Aorta (tissue), 5 donors: ENCODE measurements at places on chromosomes 3 and 15. TPM values are rescaled to one million over a fixed set of nuclear protein-coding genes. Genes with fewer than 3 reads are reported as not detected.

GRCh38 chr15:25616471-25616870 is 177.6 kb upstream of the UBE3A start:
- H3K4me3 ChIP-seq = no peak overlapping the region
- H3K27me3 ChIP-seq = no peaks in the 10 kb centered on the region
- no peak overlapping the region for H3K27ac ChIP-seq
- no peaks in the 10 kb centered on the region for H3K36me3 ChIP-seq
- H3K4me1 ChIP-seq = no peaks in the 10 kb centered on the region
- DNase-seq = no peak

Gene CHRNA7
- total RNA-seq = 3.5 TPM

Gene GLDN
- 23.0 TPM for total RNA-seq

DNA sequence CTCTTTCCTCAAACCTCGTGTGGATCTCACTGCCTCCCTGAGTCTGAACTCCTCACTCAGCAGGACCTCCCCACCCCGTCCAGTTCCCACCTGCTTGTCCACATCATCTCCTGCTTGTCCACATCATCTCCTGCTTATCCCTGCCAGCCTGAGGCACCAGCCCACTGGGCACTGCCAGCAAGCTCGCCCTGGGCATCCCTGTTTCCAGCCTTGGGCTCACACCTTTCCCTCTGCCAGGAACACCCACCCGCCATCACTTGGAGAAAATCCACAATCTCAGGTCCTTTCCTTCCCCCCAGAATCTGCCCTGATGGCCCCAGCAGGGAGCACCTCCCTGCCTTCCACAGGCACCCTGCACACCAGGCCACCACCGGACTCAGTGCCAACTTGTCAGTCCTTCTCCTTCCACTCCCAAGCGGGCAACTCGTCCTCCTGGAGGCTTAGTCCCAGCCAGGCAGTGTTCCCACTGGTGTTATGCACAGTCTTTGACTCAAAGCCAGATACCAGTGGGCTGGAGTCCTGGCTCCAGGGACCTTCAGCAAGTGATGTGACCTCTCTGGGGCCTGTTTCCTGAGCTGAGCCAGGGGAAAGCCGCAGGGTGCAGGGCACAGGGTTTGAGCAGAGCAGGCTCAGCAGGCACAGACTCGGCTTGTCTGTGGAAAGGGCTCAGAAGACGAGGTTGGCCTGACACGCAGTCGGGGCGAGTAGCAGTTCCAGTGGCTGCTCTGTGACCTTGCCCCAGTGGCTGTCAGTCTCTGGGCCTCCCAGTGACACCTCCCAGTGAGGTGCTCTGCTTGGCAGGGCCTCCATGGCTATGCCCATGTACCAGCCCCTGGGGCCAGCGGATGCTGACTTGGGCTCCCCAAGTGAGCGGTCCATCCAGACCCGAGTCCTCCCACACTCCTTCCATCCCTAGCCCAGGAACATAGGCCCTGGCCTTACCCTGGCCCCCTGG is 9.5 kb upstream of the MESP2 start:
- H3K4me1 ChIP-seq = no peaks in the 10 kb centered on the region
- DNase-seq = no peak
- no peak overlapping the region for H3K4me3 ChIP-seq
- H3K27ac ChIP-seq = no peak overlapping the region

DNA sequence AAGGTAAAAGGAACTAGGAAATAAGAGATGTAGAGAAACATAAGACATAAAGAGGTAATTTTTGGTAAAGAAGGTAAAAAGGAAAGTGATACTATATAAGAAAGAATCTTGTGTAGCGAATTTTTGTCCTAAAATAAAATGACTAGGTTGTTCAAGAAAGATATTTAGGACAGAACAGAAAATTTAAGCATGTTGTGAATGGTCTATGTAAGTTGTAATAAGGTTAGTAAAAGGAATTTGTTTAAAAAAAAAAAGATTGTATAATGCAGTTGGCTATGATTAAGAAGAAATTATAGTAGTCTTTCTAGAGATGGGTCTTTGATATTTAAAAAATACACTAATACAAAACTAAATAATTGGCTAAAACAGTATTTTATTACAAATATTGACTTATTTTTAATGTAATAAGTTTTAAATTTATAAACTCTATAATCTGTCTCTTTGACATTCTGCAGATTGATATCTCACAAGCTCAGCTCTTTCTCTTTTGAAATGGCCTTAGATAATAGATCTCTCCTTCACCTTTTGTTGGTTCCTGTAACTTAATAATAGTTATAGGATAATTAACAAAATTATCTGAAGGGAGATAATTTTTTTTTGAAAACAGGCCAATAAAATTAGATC is 3.7 kb upstream of the SLC41A3 start:
- H3K4me1 ChIP-seq = no peaks in the 10 kb centered on the region
- no peaks in the 10 kb centered on the region for H3K27me3 ChIP-seq
- H3K27ac ChIP-seq = no peak overlapping the region
- DNase-seq = no peak
- no peaks in the 10 kb centered on the region for H3K36me3 ChIP-seq

DNA sequence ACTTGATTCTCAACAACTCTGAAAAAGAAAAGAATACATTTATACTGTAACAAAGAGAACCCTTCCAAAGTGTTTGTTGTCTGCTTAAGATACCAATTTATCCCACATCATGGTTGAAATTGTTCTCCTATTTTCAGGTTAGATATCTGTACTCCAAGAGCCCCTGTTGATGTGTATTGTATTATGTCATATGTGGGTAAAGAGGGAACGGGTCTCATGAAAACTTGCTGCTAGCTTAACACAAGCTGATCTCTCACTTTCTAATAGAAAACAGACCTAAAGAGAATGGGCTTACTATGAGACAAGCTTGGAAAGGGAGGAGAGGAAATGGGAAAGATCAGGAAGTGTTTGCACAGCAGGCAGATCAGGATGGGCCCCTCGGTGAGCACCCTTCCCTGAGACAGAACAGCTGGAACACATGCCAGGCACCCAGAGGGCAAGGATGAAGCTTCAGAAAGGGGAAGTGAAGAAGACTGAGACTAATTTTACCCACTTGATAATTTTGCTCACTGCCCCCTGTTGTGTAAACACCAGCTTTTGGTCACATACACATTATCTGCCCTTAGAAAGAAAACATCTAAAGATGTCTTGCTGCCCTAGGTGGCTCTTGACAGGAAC is 747.9 kb upstream of the CCDC54 start:
- H3K36me3 ChIP-seq = no peaks in the 10 kb centered on the region
- H3K27ac ChIP-seq = no peak overlapping the region
- no peaks in the 10 kb centered on the region for H3K4me1 ChIP-seq
- no peak for DNase-seq
